ENCODE measurements at places on chromosomes 16 and 17.

- DNase-seq, result no peak
Observed at GRCh38 chr17:39626171-39627046, at the start of gene PPP1R1B. PPP1R1B (plus strand) TSS chr17:39626952; CDS start chr17:39627393, 441 bp downstream.

GRCh38 chr16:10168258-10168657, 14.0 kb downstream of the GRIN2A start:
- no peak for DNase-seq

GRCh38 chr16:48441863-48442279, 56.7 kb upstream of the SIAH1 start:
- no peak for DNase-seq

DNA sequence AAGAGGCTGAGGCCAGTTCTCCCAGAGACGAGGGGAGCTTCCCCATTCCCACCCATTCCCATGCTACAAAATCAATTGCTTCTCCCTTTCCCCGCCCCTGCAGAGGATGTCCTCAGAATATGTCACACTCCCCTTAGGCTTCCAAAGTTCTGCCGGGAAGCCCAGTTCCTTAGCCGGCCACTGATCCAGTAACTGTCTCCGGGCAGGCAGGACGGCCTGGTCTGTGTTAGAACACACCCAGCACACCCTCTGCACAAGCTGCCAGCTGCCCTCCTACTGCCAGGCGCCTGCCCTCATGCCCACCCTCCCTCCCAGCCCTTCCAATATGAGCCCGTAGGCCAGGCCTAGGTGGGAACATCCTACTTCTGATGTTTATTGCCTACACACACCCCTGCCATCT, 31.1 kb downstream of the SGSM2 start:
- no peak for DNase-seq

- no peak for DNase-seq
Observed at GRCh38 chr17:74863420-74864296, 4.0 kb upstream of the GRIN2C start.

GRCh38 chr17:44629314-44629713, 27.0 kb upstream of the MEIOC start:
- no peak for DNase-seq

GRCh38 chr17:61587807-61588660, 3.0 kb downstream of the NACA2 start:
- DNase-seq, result no peak

DNA sequence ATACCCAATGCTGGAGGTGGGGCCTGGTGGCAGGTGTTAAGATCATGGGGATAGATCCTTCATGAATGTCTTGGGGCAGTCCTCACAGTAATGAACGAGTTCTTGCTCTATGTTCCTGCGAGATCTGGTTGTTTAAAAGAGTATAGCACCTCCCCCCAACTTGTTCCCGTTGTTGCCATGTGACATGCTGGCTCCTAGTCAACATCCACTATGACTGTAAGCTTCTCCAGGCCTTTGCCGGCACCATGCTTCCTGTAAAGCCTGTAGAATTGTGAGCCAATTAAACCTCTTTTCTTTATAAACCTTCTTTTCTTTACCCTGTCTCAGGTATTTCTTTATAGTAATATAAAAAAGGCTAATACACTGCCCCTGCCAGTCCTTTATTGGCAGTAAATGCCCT, 33.3 kb downstream of the RANBP10 start:
- DNase-seq, result no peak

DNA sequence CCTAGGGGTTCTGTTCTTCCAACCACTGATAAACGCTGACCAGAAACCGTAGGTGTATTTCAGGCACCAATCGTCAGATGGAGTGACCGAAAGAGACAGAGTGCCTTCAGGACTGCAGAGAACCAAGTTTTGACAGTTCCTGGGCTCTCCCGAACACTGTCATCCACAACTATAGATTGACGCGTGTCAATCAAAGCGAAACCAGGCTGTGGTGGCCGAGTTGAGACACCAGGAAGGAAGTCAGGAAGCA, 11.9 kb upstream of the AURKB start:
- DNase-seq, result no peak

GRCh38 chr17:78599419-78599818, 22.2 kb upstream of the DNAH17 start:
- DNase-seq, result no peak

GRCh38 chr17:49748223-49748622, 15.7 kb downstream of the FAM117A start:
- DNase-seq, result no peak

DNA sequence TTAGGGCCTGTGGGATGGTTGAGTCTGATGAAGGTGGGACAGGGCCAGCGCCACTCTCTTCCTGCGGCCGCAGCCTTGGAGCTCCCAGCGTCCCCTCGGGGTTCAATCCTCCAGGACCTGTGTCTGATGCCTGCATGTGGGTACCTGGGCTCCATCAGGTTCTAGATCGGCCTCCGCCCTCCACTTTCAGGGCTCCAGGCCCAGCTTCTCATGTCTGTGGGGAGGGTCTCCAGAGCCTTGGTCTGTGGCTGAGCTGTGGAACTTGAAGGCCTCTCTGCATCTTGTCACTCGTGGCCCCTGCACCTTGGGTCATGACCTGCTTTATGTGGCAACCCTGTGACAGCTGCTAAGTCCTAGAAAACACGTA, 89.8 kb upstream of the ZNF750 start:
- no peak for DNase-seq

GRCh38 chr17:72397687-72398086, 276.9 kb downstream of the SOX9 start:
- no peak for DNase-seq

Measured in renal pelvis (tissue), 12 donors.